HCT116 (cell line): ENCODE measurements at places on chromosomes 5 and 9.

- H3K27ac ChIP-seq: no peak overlapping the region
- no peaks in the 10 kb centered on the region for H3K4me1 ChIP-seq
- no peaks in the 10 kb centered on the region for H3K36me3 ChIP-seq
- DNase-seq: no peak
These were observed 157.6 kb downstream of the TTC39B start for GRCh38 chr9:15149450-15149849.

DNA sequence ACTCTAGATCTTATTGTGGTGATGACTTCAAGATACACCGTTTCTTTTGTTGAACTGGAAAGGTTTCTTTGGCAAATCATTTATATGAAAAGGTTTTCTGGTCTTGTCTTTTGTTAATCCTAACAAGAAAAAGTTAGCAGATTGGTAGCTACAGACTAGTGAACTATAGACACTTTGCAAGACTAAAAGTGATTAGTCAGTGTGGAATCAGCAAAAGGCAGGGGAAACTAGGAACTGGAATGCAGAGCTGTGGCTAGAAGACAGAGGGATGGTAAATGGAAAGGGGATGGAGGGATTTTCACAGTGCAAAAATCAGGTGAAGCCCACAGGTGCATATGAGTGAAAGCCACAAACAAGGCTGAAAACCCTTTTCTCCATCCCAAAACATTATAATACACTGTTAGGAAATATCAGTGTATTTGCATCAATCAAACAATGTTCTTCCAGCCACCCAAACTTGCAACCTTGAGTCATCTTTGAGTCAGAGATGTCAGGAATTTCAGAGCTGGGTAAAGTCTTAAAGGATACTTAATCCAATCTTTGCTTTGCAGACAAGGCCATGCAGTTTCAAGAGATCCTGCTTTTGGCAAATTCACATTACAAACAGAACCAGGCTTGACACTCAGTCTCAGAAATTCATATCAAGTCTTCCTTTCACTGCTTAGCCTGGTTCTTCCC lies 52.7 kb downstream of the PLK2 start:
- H3K36me3 ChIP-seq: no peaks in the 10 kb centered on the region
- H3K4me3 ChIP-seq: no peak overlapping the region
- H3K27me3 ChIP-seq: no peaks in the 10 kb centered on the region
- no peaks in the 10 kb centered on the region for H3K4me1 ChIP-seq
- no peak overlapping the region for H3K27ac ChIP-seq

GRCh38 chr9:70488793-70489105 lies 74.3 kb upstream of the KLF9 start:
- peaks cover 13% of the 10 kb centered on the region for H3K4me1 ChIP-seq
- no peak for DNase-seq
- no peak overlapping the region for H3K27ac ChIP-seq
- no peaks in the 10 kb centered on the region for H3K27me3 ChIP-seq
- no peak overlapping the region for H3K4me3 ChIP-seq

GRCh38 chr9:83920469-83920926 lies 734 bp downstream of the KIF27 start:
- H3K4me1 ChIP-seq: peaks cover 6% of the 10 kb centered on the region
- H3K27me3 ChIP-seq: no peaks in the 10 kb centered on the region
- H3K4me3 ChIP-seq: peak overlapping the region; percentile 61
- H3K36me3 ChIP-seq: no peaks in the 10 kb centered on the region
- no peak for DNase-seq

GRCh38 chr5:117347280-117347679 lies 772.7 kb upstream of the SEMA6A start:
- H3K27me3 ChIP-seq: no peaks in the 10 kb centered on the region
- H3K4me1 ChIP-seq: no peaks in the 10 kb centered on the region
- no peak overlapping the region for H3K27ac ChIP-seq
- no peak for DNase-seq
